ENCODE measurements at places on chromosomes 1 and 21.

DNA sequence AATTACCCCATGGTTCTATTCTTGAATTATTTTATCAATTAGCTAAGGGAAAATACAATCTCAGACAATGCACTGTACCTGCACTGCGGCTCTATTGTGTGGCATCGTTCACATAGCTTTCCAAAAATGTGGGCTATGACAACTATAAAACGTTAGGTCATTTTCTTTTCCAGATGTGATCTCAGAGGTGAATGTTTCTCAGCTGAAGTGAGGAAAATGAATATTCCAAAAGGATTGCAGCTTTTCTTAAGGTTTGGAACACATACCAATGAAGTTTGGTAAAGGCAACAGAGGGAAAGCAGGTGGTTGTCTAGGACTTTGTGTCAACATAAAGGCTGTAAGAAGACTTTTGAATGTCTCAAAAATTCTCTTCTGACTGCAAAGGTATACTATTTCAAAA is 105.5 kb downstream of the NRIP1 start:
- DNase-seq = no peak

DNA sequence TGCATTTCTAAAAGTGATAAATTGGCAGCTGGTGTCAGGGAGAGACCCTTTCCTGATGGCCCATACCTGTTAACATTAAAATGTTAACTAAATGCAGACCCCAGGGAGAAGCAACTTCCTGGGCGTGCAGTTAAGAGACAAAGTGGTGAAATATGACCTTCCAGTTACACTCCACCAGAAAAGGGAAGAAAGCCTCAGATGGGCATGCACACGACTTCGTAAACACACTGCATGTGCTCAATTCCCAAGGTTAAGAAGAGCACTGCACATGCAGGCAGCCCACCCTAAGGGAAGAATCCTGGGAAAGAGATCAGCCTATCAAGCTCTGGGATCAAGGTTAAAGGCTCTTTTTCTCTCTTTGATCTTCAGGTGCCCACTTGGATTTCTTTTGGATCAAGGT is 9.7 kb upstream of the GBP6 start:
- DNase-seq = no peak

- peak; percentile 25 for DNase-seq
These were observed 104.5 kb upstream of the FMN2 start for GRCh38 chr1:239987103-239987745.

DNA sequence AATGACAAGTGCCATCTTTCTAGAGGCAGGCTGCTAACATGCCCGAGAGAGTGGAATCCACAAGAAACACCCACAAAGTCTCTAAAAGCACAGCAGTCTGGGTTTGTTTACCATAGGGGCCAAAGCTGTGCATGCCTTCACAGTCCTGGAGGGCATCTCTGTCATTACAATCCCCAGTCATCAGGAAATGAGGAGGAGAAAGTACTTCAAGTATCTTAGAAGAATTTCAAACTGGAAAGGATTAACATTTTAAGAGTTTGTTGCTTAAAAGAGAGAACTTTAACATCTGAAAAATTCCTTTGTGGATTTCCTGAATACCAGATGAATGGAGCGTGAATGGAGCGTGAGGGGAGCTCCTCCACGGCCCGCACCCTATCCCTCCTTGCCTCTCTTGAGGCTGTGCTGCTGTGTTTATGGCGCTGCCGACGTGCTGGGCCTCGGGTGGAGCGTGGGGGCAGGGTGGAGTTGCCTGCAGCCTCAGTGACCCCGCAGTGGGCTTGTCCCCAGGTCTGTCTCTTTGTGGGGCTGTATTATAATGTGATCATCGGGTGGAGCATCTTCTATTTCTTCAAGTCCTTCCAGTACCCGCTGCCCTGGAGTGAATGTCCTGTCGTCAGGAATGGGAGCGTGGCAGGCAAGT is 23.3 kb downstream of the SLC6A17 start:
- no peak for DNase-seq

DNA sequence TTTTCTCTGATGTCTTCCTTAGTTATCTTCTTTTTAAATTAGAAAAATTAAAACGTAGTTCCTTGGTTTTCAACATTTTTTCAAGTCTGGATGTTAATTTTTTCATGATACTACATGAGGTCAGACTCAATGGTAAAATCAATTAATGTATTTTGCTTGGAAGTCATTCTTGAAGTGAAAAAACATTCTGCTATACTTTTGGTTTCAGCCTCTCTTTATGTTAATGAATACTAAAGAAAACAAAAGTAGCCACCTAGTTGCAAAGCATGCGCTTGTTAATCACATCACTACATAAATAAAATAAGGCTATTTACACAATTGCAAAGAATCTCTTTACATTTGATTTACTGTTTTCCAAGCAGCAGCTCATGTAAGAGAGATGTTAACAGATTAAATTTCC is 170.4 kb downstream of the LIPI start:
- DNase-seq = no peak

GRCh38 chr1:213162338-213162737 is 111.3 kb downstream of the RPS6KC1 start:
- no peak for DNase-seq

- DNase-seq = no peak
These were observed 151.3 kb upstream of the NEGR1 start for GRCh38 chr1:72433591-72433990.

DNA sequence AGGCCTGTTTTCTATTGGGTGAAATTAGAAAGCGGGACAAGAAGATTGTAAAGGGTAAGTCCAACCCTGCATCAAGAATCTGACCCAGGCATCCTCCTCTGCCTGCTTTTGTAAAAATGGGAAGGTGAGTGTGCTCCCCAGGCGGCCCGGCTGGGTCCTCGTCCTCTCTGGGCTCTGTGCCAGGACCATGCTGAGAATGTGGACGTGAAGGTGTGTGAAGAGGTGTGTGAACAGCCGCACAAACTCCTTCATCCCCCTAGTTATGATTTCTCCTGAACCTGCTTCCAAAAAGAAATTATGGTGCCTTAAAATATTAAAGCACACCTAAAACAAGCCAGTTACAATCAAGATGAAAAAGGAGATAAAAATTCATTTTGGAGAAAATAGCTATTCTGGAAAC is 185.7 kb downstream of the IGSF21 start:
- DNase-seq = no peak

- no peak for DNase-seq
These were observed 43.1 kb downstream of the WARS2 start for GRCh38 chr1:119097380-119097779.

DNA sequence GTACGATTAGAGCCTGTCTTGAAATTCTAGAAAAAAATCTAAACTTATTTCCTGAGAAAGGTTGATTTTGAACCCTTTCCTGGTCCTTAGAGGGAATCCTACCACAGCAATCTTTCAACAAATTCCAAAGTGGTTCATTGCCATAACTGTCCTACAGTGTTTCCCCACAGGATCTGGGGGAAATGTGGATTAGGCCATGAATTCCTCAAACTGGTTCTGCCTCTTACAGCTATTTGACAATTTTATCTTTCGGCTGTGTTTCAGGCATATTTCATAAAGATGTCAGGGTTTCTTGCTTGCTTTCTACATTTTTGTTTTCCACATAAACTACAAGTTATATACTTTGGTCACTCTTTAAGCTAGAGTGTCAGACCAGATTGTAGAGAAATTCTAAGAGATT is 544 bp upstream of the ZP4 start:
- DNase-seq = no peak

- no peak for DNase-seq
These were observed 6.3 kb upstream of the DENND2C start for GRCh38 chr1:114676115-114676514.

GRCh38 chr1:107535091-107535490 is 394.3 kb downstream of the NTNG1 start:
- no peak for DNase-seq

DNA sequence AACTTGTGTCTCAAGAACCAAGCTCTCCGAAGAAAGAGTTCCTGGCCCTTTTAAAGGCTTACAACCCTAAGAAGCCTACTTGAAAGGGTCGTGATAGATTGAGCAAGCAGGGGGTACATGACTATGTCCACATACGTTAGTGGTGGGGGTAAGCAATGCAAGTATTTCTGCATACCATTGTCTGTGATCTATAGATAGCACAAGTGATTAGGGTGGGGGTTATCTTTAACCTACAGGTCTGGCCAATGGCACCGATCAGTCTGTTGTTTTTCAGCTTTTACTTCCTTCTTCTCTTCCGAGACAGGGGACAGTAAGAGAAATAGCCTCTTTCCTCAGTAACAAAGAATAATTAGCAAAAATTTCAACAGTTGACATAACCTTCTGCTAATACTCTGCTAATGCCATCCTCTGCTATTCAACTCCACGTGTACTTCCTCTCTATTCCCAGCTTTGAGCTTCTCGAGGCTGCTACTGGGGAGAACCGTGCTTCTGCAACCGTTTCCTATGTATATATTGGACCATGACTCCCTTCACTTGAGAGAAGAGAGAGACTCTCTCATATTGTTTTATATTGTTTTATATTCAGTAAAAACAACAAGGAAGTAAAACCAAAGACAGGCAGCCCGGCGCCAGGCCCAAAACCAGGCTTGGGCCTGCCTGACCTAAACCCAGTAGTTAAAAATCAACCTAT is 727.7 kb upstream of the NCAM2 start:
- DNase-seq = no peak

GRCh38 chr1:11407301-11407994 is 71.5 kb upstream of the DISP3 start:
- DNase-seq = peak; percentile 61

All from activated CD4-positive, alpha-beta T cell treated with anti-CD3 and anti-CD28 coated beads, Interleukin-2, amount 10 ng/mL, durations not matched to agents 7 days and 5 days (primary cell).